ENCODE measurements at places on chromosomes 6 and 20.

DNA sequence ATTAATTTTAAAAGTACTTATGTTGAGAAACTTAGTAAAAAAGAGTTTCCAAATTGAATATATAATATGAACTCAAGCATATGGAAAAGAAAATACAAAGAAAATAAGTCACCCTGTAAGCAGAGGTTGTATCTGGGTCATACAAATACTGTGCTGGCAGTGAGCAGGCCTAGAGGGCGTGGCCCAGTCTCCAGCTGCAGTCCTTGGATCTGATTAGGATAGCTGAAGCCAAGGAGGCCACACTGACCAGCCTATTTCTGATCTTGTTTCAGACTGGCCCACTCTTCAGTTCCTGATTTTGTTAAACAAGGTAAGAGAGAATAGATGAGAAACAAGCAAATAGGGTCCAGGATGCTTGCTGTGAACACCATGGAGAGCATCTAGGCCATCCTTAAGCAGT, 228.8 kb downstream of the EPM2A start:
- no peak for DNase-seq

- no peak for DNase-seq
Measured at GRCh38 chr6:15621203-15622044, 41.4 kb downstream of the DTNBP1 start.

- no peak for DNase-seq
Measured at GRCh38 chr6:107931894-107932293, 26.1 kb downstream of the SEC63 start.

DNA sequence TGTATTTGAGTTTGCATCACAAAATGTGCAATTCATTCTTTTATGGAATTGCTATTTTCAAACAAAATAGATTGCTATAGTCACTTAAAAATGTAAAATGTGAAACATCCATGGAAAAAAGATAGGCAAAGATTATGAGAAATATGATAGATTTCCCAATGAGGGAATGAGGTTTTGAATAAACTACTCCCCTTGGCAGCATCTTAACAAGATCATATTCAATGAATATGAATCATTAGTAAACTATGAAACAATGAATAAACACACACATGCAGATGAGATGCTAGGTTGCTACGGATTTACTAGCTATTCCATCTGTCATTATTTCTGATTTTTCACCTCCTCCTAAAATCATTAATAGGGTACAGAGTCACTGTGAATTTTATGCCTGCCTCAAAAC, 401.8 kb downstream of the PHF3 start:
- DNase-seq: no peak

- no peak for DNase-seq
Measured at GRCh38 chr6:215335-216034, 76.8 kb upstream of the DUSP22 start.

DNA sequence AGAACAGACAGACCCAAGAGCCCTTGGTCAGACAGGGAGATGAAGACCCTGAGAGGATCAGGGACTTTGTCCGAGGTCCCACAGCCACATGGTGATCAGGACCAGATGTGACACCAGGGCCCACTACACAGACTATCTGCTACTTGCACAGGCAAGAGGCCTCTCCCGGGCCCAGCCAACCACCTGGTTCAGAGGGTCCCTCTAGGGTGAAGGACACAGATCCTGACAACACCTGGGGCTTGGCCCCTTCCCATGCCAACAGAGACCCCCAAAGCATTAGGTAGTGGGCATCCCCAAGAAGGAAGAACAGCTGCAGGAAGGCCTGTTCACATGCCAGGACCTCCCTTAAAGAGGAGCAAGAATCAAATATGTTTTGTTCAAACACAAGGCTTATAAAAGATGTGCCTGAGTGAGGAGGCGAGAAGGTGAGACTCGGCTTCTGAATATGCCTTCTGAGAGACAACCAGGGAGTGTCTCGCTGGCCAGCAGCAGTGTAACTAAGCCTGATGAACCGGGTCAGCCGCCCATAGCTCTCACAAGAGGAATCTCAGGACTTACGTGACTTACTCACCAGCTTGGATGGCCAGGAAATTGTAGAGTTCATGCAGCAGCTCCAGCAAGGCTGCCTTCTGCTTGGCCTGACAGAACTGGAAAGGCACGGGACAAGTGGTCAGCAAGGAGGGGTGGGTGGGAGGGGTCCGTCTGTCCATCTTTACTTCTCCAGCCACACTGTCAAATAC, 5.0 kb downstream of the LEMD2 start:
- no peak for DNase-seq

DNA sequence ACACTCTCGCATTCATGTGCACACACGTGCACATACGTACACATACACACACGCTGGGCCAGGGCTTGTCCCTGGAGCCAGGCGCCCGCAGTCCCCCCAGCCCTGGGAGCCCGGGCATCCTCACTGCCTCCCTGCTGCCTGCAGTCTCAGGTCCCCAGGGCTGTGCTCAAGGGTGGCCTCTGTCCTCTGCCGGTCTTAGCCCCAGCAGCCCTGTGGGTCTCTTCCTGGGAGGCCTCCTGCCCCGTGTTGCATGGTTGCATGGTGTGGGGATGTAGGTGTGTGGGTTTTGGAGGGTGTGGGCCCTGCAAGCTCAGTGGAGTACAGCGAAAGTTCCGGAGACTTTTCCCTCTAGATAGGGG, 101.5 kb downstream of the TMEM242 start:
- DNase-seq: no peak

DNA sequence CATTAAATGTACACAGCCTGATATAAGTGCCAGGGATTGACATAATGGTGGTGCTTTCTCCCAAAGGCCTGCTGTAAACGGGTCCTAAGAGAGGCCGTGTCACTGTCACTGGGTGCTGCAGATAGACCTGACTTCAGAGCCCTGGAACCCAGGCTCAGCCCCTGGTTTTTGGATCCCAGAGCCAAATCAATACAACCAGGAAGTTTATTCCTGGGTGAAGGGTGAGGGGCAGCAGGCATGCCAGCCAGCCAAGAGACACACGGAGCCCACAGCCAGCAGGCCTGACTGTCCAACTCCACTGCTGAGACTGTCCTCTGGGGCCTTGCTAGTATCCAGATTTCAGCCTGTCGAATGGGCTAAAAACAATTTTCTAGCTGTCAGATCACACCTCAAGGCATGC, 12.8 kb upstream of the ARMC12 start:
- no peak for DNase-seq

DNA sequence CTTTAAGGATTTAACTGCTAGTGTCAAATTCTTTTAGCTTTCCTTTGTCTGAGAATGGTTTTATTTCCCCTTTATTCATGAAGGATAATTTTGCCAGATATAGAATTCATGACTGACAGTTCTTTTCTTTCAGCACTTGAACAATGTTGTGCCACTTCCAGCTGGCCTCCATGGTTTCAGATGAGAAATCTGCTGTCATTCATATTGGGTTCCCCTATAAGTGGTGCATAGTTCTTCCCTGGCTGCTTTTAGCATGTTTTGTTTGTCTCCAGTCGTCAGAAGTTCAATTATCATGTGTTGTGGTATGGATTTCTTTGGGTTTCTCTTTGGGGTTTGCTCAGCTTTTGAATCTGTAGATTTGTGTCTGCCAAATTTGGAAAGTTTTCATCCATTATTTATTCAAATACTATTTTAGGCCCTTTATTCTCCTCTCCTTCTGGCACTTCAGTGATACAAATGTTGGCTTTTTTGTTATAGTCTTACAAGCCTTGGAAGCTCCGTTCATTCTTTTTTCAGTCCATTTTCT, 76.3 kb upstream of the TGM3 start:
- DNase-seq: no peak

- no peak for DNase-seq
Measured at GRCh38 chr6:89173634-89174033, 27.8 kb downstream of the PM20D2 start.

DNA sequence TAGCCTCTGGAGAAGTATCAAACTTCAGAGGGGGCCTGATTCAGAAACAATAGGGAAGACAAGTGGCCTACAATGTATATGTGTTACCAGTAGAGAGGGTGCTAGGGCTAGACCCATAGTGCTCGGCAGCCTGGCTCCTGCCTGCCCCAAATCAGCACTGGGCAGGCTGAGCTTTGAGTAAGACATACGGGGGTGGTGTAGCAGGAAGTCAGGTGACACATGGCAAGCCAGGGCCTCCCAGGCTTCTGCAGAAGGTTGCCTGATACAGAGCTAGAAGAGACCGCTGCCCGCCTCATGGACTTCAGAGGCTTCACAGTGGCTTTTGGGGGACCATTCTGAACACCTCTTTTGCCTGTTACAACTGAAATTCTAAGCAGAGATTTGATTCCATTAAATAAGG, 43.4 kb downstream of the RALY start:
- no peak for DNase-seq

- no peak for DNase-seq
Measured at GRCh38 chr6:167826230-167826895, 348 bp upstream of the AFDN start.

DNA sequence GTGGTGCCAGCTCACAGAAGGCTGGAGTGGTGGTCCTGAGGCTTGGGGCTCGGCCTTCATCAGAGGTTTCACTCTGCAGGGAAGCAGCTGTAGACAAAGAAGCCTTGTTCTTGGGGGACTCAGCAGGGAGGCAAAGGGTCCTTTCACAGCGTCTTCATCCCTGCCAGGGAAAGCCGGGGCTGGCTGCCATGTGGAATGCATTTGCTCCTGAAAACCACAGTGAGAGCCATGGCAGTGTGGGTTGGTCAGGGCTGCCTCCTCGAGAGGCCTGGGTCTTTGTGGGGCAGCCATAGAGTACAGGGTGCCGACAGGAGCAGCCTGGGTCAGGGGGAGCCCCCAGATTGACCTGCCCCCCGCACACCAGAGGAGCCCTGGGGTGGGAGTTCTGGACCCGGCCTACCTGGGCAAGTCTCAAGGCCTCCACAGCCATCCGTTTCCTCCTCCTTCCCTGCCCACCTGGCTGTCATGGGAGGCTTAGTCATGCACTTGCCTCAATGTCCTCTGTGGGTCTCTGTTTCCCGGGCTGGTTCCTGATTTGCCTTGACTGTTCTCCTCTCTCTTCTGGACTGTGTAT, 144.0 kb downstream of the CDC5L start:
- DNase-seq: no peak

GRCh38 chr6:1422290-1422689, 32.9 kb downstream of the FOXF2 start:
- no peak for DNase-seq

GRCh38 chr6:3455569-3456394, 1.1 kb downstream of the SLC22A23 start:
- no peak for DNase-seq

DNA sequence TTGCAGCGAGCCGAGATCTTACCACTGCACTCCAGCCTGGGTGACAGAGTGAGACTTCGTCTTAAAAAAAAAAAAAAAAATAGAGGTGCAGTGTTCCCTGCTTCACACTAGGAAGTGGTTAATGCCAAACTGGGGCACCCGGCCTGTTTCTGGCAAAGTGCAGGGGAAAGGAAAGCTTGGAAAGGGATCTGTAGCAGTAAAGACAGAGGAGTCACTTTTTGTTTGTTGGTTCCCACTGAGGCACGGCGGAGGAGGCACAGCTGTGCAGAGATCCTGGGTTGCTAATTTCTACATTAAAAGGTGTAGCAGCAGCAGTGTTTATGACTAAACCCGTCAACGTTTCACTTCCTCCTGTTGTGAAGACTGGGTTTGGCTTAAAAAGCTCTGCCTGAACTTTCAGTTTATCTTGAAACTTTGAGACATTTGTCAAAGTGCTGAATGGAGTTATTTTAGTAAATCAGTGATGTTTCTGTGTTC, 125.6 kb downstream of the CARMIL1 start:
- peak; percentile 8 for DNase-seq

DNA sequence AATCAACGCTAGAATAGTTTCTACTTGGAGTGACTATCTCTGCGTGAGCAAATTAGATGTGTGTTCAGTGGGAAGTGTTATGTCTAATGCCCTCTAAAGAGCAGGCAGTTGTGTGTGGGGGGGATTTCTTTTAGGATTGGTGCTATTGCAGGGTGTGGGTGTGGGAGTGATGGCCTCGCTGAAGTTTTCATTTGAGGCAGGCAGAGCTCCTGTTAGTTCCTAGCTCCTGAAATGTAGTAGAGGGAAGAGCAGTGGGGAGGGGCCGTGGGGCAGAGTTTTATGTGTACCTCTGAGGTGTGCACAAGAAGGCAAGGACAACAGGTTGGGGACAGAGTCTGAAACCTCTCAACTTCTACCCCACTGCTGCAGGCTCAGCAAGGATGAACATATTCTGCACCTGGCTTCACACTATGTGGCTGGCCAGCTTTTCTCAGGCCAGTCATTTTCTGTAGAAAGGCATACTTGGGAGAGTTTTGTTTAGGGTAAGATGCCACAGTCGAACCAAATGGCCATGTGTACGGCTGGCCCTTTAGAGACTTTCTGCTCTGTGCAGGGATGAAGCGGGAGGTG, 229.2 kb upstream of the SUPT3H start:
- DNase-seq: no peak
